ENCODE measurements at places on chromosomes 16 and 17.

GRCh38 chr17:17626840-17627239 is 35.3 kb upstream of the PEMT start:
- no peak for DNase-seq

GRCh38 chr16:10965440-10966061 is 21.2 kb downstream of the CLEC16A start:
- no peak for DNase-seq

GRCh38 chr17:27939474-27940465 is 46.6 kb upstream of the LYRM9 start:
- DNase-seq, result no peak

DNA sequence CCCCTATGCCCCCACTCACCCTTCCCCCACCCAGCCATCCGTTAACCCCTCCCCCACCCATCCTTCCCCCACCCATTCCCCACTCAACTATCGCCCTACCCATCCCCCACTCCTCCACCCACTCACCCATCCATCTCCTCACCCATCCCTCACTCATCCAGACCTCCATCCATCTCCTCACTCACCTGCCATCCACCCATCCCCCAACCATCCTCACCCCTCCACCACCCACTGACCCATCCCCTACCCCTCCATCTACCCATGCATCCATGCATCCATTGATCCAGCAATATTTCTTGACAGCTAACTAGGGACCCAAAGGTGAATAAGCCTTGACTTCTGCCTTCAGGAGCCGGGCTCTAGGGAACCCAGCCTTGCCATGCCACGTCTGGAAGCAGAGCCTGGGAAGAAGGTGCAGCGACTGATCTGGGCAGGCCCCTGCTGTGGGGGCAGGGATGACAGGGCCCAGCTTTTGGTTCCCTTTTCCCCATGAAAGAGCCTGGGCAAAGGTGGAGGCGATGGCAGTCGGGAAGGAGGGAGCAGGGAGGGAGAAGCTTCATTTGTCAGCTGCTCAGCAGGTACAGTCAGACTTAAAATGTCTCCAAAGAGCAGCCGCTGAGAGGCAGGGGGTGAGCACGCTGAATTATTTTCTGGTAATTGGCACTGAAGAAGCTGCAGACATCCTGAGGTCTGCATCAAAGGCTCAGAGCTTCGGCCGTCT is 23.1 kb upstream of the DOC2B start:
- DNase-seq, result no peak

DNA sequence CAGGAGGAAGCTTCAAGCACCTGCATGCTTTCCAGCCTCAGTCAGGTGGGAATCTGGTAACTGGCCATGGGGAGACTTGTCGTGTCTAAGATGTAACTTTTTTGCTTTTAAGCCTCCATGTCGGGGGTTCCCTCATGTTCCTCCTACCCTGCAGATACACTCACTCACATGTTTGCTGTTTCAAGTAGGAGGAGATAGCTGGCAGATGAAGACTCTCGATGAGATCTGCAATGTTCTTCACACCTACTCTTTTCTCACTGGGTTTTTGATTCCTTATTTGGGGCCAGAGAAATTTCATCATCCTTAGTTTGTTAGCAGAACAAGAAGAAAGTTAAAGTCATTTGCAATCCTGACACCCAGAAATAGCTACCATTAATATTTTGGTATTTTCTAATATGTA is 24.7 kb downstream of the UTP4 start:
- no peak for DNase-seq

- DNase-seq, result no peak
Observed at GRCh38 chr16:63292036-63292435, 1255.8 kb upstream of the CDH8 start.

GRCh38 chr16:54000361-54000760 is 286.2 kb downstream of the IRX3 start:
- no peak for DNase-seq

GRCh38 chr17:74070374-74070773 is 133.1 kb upstream of the RPL38 start:
- no peak for DNase-seq

DNA sequence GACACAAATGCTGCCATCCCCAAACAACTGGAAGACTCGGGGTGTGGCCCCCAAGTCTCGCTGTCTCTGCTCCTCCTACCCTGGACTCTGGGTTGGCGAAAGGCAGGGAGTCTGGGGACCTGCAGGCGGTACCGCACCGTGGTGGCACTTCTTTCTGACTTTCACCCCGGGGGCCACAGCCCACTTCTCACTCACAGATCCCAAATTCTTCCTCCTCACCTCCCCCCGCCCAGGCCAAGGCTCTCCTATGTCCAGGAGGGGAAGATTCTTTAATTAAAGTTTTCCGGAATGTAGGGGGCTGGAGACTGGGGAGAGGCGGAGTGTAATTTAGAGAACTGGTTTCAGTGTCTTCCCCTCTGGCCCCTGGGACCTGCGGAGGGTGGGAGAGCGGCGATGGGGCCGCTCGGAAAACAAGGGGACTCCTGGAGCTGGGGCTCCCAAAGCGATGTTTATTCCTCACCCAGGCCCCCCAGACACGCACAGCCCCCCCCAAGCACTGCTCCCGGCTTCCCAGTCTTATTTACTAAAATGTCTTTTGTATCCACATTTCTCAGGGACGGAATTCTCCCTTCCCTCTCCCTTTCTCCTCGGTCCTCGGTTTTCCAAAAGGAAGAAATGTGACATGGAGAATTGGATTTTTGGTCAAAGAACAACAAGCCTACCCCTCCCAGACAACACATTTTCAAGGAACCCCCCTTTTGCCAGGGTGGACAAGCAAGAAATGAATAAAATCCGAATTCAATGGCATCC is 1.2 kb downstream of the WNT3 start:
- no peak for DNase-seq

- no peak for DNase-seq
Observed at GRCh38 chr16:56980792-56981724, 8.3 kb upstream of the NLRC5 start.

DNA sequence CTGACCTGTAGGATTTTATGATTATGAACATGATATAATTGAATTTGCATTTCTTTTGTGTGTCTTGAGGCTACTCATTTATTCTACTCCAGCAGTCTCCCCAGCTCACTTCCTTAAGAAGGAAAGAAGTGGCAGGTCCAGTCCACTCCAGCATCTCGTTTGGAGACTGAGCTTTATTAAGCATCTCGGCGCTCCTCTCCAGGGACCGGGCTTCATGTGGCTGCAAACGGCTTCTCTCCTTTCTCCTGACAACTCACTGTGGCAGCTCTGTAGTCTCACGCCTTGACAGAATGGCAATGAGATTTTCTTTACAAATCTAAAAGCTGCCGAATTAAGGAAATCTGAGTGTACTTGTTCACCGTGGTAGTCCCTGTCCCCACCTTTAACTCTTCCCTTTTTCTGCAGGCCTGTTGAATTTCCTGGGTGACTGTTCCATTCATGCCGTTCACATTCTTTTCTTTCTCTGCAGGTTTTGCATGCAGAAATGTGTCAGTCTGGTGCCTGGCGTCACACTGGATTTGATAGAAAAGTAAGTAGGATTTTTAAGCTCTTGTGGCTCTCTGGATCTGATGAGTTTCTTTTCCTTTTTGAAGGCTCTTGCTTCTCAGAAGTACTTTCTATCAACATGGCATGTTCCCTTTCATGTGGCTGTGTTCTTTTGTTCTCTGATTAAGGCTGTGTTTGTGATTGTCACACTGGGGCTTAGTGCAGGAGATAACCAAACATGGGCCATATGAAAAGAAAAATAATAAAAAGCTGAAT is 200.5 kb upstream of the CHMP6 start:
- DNase-seq, result no peak

DNA sequence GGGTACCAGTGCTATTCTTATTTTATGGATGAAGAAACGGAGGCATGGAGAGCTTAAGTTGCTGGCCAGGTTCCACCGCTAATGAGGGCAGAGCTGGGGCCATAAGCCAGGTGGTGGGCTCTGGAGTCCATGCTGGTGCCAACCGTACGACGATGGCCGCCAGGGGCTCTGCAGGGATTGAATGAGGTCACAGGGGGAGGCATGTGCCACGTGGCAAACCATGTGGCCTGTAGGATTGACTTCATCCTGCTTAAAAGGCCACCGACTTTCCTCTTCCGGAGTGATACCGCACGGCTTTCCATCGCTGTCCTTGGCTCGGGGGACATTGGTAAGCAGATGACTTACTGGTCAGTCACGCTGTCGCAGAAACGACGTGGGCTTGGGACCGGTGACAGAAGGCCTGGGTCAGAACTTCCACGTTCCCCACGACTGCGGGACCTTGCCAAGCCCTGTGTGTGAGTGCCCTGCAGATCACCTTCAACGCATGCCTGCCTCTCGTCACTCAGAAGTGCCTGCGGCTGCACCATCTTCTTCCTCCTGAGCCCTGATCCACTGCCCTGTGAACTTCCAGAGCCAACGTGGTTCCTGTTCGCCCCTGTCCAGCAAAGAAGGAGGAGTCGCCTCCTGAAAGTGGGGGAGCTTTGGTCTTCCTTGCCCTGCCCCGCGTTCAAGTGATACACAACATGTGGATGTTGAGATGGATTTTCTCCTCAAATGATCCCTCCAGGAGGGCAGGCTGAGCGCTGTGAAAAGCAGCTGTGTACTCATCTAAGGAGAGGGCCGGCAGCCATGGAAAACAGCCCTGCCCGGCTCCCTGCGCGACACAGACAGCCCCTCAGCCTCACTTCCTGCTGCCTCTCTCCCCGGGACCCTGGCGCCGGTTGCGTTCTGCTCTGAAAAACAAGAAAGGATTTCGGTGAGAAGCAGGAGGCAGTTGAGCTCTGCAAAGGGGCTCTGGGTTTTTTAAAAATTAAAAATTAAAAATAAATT is 176.7 kb downstream of the C16orf95 start:
- no peak for DNase-seq

- no peak for DNase-seq
Observed at GRCh38 chr17:27379888-27380533, 76.2 kb upstream of the KSR1 start.

GRCh38 chr16:12208341-12209035 is 232.0 kb downstream of the SNX29 start:
- no peak for DNase-seq

- DNase-seq, result no peak
Observed at GRCh38 chr16:11039726-11040125, 95.4 kb downstream of the CLEC16A start.

- no peak for DNase-seq
Observed at GRCh38 chr17:67566656-67567055, 151.1 kb upstream of the NOL11 start.

GRCh38 chr16:57711-58110 is 4.1 kb downstream of the SNRNP25 start:
- no peak for DNase-seq
